ENCODE measurements at places on chromosomes 2 and 18. TPM values are rescaled to one million over a fixed set of nuclear protein-coding genes. Genes with fewer than 3 reads are reported as not detected.
A peak's percentile ranks its signal among the peaks of the same experiment; 100 is the strongest.

PLEK gene
- 11.7 TPM for total RNA-seq

C2orf80 gene
- not detected for total RNA-seq

GRCh38 chr2:64202206-64202845, 58.1 kb upstream of the PELI1 start:
- H3K27ac ChIP-seq = peak overlapping the region; percentile 94
- DNase-seq = no peak
- H3K36me3 ChIP-seq = no peaks in the 10 kb centered on the region
- H3K4me1 ChIP-seq = peaks cover 21% of the 10 kb centered on the region
- H3K27me3 ChIP-seq = no peaks in the 10 kb centered on the region

- no peaks in the 10 kb centered on the region for H3K4me1 ChIP-seq
- H3K27ac ChIP-seq = no peak overlapping the region
- no peak overlapping the region for H3K4me3 ChIP-seq
- no peaks in the 10 kb centered on the region for H3K36me3 ChIP-seq
- no peak for DNase-seq
Observed at GRCh38 chr2:167110345-167110744, 222.1 kb downstream of the XIRP2 start.

GRCh38 chr2:8252997-8253694, 428.7 kb upstream of the ID2 start:
- no peaks in the 10 kb centered on the region for H3K4me1 ChIP-seq
- no peak for DNase-seq
- no peak overlapping the region for H3K4me3 ChIP-seq
- no peak overlapping the region for H3K27ac ChIP-seq
- H3K27me3 ChIP-seq = no peaks in the 10 kb centered on the region

DNA sequence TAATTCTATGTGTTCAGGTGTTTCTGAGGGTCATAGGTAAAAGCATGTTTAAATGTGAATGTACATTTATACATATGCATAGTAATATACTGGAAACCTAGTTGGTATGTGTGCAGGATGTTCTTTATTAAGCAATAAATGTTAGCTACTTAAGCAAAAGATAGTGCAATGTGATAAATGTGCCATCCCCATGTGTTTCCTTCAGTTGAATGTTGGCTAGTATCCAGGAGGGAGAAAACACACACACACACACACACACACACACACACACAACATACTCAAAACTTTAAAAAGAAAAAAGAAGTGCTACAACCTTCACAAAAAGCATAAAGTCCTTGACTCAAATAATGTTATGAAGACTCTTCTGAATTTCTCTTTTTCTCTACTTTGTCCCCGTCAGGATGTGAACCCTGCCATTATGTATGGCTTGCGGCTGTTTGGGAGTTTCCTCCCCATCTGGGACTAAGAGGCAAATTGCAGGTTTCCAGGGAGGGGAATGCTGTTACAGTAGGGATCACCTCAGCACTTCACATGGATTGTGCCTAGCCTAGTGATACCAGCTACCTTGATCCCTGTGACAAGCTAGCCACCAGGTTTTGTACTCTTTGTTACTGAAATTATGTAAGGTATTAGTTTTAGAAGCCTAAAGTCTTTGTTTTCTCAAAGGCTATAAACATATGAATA, 82.6 kb downstream of the IKZF2 start:
- H3K4me1 ChIP-seq = no peaks in the 10 kb centered on the region
- no peaks in the 10 kb centered on the region for H3K36me3 ChIP-seq
- DNase-seq = no peak

- H3K4me3 ChIP-seq = no peak overlapping the region
- no peak overlapping the region for H3K27ac ChIP-seq
- DNase-seq = no peak
- no peaks in the 10 kb centered on the region for H3K36me3 ChIP-seq
- no peaks in the 10 kb centered on the region for H3K4me1 ChIP-seq
- H3K27me3 ChIP-seq = no peaks in the 10 kb centered on the region
Observed at GRCh38 chr18:12742453-12742852, 39.6 kb downstream of the PSMG2 start.

All from breast epithelium (tissue), 4 donors.